ENCODE measurements at places on chromosomes 1 and 21.

GRCh38 chr1:174815036-174815435 is 184.7 kb upstream of the CACYBP start:
- DNase-seq = peak; percentile 29

DNA sequence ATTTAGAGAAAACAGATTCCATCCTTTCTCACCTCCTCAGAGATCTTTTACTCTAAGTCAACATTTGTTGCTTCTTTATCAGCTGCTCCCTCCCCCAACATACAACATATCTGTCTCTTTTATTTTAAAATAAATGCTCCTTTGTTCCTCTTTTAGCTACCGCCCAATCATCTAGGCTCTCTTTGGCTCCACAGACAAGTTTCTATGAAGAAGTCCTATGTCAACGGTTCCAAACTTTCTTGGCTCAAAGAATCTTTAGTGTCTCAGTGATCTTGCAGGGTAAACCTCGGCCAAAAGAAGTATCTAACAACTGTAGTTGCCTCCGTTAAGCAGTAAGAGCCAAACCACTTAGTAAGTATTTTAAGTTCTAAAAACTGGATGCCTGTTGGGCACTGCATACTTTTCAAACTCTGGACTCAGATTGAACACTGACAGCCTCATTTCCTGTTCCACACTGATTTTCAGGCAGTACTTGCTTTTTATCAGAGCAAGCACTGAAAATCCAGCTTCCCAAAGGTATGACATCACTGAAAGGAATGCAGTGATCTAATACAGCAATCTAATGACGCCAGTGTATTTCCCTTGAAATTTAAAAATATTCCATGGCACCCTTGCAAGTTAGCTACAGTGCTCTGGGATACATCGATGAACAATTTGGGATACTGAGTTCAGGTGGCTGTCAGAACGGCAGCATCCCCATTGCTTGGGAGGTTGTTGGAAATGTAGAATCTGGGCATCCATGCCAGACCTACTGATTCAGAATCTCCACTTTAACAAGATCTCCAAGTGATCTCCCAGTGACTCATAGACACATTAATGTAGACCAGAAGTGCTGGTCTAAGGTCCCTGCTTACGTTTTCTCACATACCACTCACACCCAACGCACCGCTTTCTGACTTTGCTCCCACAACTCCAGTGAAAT is 26.8 kb downstream of the EGLN1 start:
- DNase-seq = no peak

DNA sequence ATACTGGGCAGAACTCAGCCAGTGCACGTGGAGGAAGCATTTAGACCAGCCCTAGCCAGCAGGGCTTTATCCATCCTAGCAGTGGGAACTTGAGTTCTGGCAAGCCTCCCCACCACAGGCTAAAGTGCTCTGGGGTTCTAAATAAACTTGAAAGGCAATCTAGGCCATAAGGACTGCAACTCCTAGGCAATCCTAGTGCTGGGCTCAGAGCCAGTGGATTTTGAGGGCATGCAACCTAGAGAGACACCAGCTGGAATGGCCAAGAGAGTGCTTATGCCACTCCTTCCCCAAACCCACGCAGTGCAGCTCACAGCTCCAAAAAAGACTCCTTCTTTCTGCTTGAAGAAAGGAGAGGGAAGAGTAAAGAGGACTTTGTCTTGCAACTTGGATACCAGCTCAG is 70.5 kb upstream of the APOBEC4 start:
- DNase-seq = no peak

DNA sequence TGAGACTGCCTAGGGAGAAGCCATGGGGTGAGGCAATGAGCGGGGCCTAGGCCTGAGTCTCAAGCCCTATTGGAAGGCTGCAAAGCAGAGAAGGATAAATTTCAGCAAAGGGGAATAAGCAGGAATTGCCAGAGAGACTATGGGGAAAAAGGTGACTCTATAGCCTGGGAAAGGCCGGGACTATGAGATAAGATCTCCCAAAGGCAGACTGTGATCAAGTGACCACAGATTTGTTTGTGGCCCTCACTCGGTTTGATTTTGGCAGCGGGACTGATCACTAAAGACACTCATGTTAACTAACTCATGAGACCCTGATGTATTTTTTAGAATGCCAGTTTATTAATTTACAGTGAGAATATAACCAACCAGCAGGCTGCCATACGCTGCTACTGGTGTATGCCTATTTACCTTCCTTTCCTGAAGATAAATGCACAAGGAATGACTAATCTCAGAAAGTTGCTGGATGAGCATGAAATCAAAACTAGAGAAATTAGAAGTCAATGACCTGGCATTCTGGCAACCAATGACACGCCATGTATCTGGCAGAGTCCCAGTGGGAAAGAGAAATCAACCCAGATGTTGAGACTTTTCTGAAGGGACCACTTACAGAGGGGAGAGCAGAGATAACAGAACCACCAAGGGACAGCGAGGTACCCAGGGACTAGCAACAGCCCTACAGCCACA is 4.3 kb downstream of the HSF2BP start:
- DNase-seq = no peak

- DNase-seq = no peak
Observed at GRCh38 chr21:43933680-43934079, 68.7 kb downstream of the AGPAT3 start.

GRCh38 chr1:236522937-236523703 is 662 bp upstream of the LGALS8 start:
- no peak for DNase-seq

DNA sequence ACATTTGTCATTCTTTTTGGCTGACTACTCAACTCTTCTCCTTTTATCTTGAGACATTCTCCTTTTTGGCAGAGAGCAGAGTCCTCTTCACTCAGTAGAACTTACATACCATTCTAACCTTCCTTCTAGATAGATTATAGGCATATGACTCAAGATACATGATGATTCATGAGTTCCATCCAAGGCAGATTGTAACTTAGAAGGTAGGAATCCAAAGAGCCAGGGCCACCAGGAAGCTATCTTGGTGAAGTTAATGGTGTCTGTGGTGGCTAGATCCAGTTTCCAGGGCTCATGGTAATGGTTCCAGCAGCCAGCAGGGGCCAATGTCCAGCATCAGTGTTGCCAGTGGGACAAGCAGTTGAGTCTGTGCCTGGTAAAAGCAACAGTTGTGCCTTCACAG is 76.1 kb upstream of the KIAA0040 start:
- no peak for DNase-seq

DNA sequence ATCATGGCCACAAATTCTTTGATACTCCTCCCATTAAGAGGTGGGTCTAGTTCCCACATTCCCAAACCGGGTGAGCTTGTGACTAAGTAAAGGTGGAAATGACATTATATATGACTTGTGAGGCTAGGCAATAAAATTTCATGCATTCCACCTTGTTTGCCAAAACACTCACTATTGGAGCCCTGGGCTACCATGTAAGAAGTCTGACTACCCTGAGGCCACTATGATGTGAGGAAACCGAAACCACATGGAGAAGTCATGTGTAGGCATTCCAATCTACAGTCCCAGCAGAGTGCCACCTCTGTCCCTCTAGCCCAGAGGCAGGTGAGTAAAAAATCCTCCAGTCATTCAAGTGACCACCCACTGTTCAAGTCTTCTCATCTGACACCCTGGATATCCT is 17.9 kb upstream of the SMG7 start:
- no peak for DNase-seq

DNA sequence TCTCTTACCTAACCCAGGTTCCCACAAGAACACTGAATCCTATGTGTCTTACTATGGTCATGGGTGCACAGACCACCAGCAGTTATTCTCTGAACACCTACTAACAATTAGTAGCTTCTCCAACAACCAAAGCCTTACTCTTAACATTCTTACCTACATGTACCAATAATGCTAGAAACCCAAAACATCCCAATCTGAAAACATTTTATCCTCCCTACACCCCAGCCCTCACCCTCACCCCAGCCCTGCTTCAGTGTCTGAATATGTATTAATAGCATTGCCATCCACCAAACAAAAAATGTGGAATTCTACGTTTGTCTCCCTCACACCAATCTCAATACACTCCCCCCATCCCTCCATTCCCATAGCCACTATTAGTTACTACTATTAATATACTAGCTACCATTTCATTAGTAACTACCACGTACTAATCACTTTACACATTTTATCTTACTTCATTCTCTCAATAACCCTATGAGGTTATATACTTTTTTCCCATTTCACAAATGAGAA is 2.6 kb downstream of the TRIM33 start:
- no peak for DNase-seq

DNA sequence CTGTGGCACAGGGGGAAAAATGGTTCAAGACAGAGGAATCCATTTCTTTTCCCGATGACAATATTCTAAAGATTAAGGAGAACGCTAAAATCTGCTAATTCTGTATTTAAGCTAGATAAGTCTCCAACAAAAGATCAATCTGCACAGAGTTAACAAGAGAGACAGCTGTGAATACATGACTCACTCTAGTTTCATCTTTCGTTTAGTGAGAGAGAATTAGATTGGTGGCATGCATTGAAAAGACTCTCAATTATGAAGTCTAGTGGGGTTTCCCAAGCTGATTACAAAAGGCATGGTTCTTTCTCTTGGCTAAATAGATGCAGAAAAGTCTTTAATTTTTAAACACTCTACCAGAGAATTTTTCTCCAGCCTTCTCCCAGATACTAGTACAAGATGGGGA is 34.4 kb downstream of the CAPN9 start:
- DNase-seq = no peak

- DNase-seq = peak; percentile 98
Observed at GRCh38 chr1:45686288-45687013, at the start of gene GPBP1L1. GPBP1L1 (minus strand) TSS chr1:45686533; CDS start chr1:45659087, 27,446 bp downstream.

DNA sequence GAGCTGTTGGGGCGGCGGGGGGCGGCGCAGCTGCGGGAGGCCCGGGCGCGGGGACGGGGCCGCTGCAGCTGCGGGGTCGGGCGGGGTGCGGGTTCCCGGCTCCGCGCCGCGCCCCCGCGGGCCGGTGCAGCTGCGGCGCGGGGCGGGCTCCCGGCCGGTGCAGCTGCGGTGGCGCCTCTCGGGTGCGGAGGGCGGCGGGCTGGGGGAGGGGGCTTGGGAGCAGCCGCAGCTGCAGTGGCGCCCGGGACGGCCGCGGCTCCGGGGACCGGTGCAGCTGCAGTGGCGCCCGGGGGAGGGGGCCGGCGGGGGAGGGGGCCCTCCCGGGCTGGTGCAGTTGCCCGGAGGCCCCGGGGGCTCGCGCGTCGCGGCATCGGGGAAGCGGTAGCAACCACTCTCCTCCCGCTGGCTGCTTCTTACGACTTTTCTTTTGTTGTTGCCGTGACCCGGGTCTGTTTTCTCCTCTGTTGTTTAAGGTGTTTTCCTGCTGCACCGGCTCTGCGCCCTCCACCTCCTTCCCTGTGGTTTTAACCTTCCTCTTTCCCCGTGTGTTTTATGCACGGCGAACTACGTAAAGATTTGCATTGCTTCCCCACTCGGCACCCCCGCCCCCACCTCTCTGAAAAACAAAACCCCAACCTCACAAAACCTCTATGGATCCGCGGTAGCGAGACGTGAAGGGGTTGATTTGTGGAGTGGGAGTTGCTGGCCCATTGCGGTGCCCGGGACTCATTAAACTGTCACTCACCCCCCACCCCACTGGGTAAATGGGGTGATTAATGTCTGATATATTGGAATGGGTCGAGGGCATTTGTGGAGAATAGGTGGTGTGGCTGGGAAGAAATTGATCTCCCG is 1.7 kb upstream of the ZBTB18 start:
- peak; percentile 31 for DNase-seq

Data from activated CD4-positive, alpha-beta T cell treated with anti-CD3 and anti-CD28 coated beads, Interleukin-2, amount 50 U/mL, for 48 hours (primary cell).